Lower leg skin (tissue), 4 donors: ENCODE measurements at places on chromosomes 6 and 20.

- no peak for DNase-seq
These were observed 12.2 kb upstream of the FYN start for GRCh38 chr6:111885373-111886027.

- no peak for DNase-seq
These were observed 68.1 kb downstream of the PLCB4 start for GRCh38 chr20:9137001-9137400.

DNA sequence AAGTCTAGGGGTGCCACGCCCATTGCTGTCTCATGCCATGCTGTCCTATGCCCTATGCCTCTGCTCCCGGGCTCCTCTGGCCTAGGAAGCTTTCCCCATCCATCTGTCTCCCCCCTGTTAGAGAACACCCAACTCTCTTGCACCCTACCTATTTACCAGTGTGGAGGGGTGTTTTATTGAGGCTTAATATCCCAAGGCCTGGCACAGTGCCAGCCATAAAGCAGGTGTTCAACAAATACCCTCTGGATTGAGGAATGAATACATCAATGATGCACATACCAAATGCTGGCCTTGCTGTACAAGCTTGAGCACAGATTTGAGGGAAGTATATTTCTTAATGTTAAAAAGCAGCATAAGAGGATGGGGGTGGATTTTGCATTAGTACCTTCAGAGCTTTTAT, 38.3 kb downstream of the METTL24 start:
- DNase-seq: no peak

DNA sequence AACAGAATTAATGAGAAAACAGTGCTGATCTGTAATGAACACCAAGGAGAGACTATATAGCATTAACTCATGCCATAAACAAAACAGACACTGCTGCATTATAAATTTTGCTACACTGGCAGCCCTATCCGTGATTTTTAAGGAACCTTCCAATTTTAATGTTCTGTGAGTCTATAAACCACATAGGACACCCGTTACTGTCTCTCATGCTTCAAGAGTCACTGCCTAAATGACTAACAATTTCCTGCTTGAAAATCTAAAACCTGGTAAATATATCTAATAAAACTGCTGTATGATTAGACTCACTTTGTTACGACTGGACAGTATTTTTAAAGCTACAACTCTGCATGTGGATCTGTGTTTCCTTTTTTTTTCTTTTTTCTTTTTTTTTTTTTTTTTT, 8.7 kb downstream of the CHD6 start:
- DNase-seq: no peak

- no peak for DNase-seq
These were observed 231.0 kb downstream of the SOD2 start for GRCh38 chr6:159461998-159462397.
